Amygdala (tissue), 56 donors: ENCODE measurements at places on chromosomes 12 and 14.

DNA sequence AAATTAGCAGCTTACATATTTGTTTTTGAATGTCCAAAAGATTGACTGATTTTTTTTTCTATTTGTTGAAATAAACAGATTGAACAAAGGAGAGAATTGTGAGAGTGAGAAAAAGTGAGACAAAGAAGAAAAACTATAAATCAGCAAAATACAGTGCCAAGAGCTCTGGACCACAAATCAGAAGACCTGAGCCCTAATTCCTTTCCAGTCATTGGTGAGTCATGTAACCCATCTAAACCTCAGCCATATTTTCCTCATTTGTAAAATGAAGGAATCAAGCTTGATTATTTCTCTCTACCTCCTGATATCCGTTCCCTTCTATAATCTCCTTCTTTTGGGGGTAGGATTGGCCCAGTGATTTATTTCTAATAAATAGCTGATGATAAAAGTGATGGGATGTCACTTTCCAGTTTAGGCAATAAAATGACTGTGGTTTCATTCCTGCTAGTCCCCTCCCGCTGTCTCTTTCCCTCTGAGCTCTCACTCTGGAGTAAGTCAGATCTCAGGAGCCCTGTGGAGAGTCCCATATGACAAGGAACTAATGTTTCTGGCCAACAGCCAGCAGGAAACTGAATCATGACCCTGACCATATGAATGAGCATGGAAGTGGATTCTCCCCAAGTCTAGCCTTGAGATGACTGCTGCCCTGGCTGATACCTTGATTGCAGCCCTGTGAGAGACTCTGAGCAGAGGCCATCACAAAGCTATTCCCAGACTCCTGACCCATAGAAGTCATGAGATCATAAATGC, 218.9 kb downstream of the ACSS3 start:
- no peak for DNase-seq

GRCh38 chr12:110546339-110546738, 36.8 kb downstream of the PPTC7 start:
- DNase-seq = no peak

DNA sequence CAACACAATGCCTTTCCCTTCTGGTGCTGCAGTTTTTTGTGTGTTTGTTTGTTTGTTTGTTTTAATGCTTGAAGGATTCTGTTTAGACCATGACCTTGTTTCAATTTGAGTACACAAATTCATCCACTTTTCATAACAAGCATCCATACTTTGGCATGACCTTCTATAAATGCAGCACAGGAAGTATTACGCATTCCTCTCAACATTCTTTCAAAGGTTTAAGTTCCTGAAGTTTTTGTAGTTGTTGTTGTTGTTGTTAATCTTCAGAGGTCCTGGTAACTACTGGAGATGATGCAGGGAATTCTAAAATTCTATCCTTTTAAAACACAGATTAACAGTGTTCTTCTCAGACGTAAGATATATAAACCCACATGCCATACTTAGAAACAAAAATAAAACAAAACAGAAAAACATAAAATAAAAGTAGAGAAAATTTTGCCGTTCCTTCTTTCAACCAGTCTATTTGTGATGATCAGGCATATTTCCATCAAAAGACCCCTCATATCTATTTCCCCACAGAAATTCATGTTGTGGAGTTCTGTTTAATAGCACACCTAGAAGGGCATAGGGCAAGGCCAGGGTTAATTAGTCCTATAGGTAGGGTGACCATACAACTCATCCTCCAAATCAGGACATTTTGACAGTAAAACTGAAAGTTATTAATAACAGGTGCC, 529.9 kb downstream of the NOVA1 start:
- DNase-seq = no peak

GRCh38 chr14:76715511-76716081, 45.7 kb upstream of the VASH1 start:
- DNase-seq = no peak

- no peak for DNase-seq
These were observed 1.6 kb downstream of the TBX5 start for GRCh38 chr12:114404083-114404925.

DNA sequence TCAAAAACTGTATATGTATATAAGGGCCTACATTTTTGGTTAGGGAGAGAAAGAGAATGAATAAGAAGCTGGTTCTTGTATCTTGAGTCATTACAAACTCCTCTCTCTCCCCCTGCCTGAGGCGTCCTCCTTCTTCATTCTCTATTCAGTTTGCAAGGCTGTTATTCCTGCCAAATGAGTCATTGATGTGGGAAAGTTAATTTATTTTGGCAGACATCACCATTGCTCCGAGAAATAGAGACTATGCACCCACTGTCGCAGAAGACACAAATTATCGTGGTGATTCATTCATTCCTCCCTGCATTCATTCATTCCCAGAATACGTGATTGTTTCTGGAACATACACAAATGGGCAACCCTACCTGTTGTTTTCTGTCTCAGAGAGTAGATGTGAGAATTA, 112.5 kb upstream of the MED13L start:
- no peak for DNase-seq

GRCh38 chr12:39835517-39836489, 216.2 kb upstream of the ABCD2 start:
- no peak for DNase-seq

DNA sequence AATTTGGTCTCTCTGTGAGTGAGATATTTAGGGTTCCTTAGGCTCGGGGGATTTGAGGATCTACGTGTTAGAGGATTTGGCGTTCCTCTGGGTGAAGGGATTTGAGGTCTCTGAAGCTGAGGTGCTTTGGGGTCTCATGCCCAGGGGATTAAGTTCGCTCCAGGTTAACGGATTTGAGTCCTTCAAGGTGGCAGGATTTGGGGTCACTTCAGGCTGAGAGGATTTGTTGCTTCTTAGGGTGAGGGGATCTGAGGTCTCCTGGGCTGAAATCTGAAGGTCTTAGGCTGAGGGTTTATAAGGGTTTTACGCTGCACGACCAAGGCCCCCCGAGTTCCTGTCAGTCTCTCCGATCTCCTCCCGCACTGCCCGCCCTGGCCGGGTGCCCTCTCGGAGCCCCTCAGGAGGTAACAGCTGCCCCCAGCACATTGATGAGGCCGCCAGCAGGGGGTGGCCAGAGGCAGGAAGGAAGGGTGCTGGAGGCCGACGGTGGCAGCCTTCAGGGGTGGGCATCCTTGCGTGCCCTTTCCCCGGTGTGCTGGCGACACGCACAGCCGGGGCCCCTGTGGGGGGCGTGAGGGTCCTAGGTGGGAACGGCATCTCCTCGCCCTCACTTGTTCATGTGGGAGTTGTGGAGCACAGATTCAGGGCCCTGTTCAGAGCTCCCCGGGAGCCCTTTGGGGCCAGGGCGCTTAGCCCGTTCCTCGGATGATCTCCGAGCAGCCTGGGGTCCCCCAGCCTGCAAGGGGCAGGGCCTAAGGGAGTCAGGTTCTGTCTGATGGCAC, 14.3 kb downstream of the CEP170B start:
- DNase-seq = no peak

GRCh38 chr14:104222396-104223036, 84.1 kb downstream of the KIF26A start:
- DNase-seq = no peak

DNA sequence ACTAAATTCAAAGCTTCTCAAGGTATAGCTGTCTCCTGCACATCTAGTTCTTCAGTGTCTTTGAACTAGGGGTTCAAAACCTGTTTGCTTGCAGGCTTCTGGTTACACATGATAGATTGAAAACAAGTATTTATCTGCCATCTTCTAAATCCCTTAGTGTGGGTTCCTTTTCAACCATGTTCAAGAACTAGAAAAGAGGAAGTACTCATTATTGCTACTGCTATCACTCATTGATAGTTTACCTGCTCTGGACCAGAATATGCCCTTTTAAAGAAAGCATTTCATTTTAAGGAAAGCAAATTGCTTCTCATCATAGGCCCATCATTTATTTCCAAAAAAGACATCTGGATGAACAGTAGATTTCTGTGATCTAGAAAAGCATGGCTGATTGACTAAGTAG, 37.1 kb upstream of the VSX2 start:
- DNase-seq = no peak

GRCh38 chr12:91703491-91704283, 442.0 kb downstream of the BTG1 start:
- no peak for DNase-seq

- DNase-seq = no peak
These were observed 224.3 kb upstream of the DCN start for GRCh38 chr12:91406920-91407341.

DNA sequence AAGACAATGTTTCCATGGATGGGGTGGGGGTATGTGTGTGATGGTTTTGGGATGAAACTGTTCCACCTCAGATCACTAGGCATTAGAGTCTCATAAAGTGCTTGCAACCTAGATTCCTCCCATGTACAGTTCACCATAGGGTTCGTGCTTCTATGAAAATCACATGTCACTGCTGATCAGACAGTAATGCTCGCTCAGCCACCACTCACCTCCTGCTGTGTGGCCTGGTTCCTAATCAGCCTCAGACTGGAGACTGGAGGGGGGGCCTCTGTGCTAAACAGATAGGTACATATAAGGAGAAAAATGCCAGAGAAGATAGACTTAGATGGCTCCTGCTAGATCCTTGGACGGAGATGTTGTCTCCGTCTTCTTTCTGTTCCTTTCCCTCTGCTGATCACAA, 1296.9 kb upstream of the SEL1L start:
- DNase-seq = no peak

DNA sequence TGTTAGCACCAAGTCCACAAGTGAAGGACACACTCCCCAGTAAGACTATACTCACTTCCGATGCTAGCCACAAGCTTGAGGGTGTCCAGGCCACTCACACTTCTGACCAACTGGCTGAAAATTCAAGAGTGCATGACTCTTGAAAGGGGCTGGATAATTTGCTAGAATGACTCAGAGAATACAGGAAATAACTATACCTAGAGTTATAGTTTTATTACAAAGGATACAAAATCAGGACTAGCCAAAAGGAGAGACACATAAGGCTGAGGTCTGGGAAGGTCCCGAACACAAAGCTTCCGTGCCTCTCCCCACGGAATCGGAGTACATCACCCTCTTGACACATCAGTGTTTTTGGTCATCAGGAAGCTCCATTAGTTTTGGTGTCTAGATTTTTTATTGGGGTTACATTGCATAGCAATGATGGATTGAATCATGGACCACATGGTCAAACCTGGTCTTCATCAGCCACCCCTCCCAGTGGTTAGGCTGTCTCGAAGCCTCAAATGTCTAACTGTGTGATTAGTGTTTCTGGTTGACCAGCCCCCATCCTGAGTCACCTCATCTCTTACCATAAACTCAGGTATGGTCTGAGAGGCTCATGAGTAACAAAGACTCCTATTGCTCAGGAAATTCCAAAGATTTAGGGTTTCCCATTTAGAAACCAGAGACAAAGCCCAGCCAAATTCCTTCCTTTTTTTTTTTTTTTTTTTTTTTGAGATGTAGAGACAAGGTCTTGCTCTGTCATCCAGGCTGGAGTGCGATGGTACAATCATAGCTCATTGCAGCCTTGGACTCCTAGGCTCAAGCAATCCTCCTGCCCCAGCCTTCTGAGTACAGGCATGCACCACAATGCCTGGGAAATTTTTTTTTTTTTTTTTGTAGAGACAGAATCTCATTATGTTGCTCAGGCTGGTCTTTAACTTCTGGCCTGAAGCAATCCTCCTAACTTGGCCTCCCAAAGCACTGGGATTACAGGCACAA, 472.0 kb upstream of the TBX3 start:
- DNase-seq = no peak

DNA sequence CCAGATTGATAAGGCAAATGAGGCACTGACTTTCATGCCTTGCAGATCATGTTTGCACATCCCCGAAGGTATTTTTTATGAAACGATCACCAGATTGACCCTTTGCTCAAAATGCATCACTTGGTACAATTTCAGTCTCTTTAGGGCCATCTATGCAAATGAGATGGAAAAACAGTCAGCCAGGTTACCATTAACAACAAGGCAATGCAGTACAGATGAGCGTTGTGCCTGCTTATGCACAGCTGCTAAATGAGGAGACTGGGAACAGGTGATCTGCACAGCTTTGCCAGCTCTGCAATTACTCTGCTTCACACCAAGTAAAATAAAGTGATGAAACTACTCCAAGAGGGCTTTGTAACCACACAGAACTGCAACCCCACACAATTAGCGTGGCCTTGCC, 26.1 kb upstream of the PLEKHG7 start:
- DNase-seq = no peak

DNA sequence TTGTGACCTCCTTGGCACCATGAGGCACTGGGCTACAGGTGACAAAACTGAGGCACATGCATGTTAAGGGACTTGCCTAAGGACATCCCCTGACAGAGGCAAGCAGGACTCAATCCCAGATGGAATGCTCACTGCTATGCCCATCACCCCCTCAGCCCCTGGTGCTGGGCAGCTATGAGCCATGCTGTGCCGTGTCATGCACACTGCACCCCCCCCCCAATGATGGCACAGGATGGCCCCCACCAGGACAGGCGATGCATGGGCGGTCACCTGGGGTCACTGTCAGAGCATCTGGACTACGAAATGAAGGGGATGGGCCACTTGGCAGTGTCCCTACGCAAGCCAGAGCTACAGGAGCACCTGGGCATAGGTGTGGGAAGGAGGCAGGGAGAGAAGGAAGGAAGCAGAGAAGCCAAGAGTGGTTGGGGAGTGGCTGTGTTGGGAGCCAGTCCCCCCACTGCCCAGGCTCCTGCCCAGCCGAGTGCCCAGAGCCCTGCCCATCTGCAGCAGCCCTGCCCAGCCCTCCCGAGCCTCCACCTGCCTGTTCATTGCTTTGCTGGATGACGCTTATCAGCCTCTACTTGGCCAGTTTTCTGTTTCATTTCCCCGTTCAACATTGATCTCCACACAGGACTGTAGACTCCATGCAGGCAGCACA, 84.9 kb upstream of the DIO3 start:
- no peak for DNase-seq

DNA sequence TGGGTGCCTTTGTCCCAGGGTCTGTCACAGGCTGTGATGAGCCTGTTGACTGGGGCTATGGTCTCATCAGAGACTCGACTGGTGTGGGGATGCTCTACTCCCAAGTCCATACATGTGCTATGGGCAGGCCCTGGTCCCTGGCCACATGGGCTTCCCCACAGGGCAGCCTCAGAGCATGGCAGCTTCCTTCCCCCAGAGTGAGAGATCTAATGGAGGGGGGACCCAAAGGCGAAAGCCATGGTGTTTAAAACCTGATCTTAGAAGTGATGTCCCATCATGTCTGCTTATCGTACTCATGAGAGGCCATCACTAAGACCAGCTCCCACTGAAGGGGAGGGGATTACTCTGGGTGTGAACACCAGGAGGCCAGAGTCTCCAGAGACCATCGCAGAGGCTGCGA, 279.0 kb upstream of the RTL1 start:
- no peak for DNase-seq

DNA sequence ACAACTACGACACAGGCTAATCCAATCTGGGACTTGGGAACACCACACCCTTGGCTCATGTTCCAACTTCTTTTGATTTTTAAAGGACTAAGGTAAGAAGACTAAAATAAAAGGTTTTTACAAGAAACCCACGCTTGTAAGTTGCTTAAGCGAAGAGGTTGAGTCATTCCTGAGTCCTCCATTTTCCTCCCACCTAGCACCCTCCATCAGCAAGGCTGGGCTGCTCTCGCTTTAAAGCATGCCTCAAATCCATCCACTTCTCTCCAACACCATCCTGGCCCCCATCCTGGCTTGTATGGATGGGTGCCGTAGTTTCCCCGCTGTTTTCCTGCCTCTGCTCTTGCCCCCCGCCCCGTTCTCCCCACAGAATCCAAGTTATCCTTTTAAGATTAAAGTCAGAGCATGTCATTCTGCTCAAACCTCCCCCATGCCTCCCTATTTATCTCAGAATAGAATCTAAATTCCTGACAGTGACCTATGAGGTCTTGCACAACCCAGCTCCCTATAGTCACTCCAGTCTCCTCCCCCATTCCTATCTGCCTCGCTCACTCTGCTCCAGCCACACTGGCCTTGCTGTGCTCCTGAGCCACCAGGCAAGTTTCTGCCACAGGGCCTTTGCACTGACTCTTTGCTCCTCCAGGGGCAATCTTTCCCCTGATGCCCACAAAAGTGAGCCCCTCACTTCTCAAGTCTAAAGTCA, 34.5 kb downstream of the SCARB1 start:
- DNase-seq = no peak
